ENCODE measurements at places on chromosomes 1 and 21.

DNA sequence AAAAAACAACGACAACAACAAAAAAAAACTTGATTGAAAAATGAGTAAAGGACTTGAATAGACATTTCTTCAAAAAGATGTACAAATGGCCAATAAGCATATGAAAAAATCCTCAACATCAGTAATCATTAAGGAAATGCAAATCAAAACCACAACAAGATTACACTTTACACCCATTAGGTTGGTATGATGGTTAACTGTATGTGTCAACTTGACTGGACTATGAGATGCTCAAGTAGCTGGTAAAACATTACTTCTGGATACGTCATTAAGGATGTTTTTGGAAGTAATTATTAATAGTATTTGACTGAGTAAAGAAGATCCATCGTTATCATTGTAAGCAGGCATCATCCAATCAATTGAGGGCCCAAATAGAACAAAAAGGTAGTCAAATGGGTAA is 34.9 kb upstream of the LYPLAL1 start:
- no peak for DNase-seq

- no peak for DNase-seq
Observed at GRCh38 chr1:240602189-240602588, 9.8 kb downstream of the GREM2 start.

GRCh38 chr1:150282558-150282958 is 204 bp downstream of the CIART start:
- DNase-seq = no peak

- DNase-seq = no peak
Observed at GRCh38 chr21:42091899-42092508, 20.9 kb downstream of the UMODL1 start.

- DNase-seq = no peak
Observed at GRCh38 chr1:34845131-34845901, 14.2 kb downstream of the SMIM12 start.

- DNase-seq = no peak
Observed at GRCh38 chr1:23865543-23865930, 2.6 kb downstream of the FUCA1 start.

- no peak for DNase-seq
Observed at GRCh38 chr1:32706491-32706890, 3.9 kb upstream of the SYNC start.

DNA sequence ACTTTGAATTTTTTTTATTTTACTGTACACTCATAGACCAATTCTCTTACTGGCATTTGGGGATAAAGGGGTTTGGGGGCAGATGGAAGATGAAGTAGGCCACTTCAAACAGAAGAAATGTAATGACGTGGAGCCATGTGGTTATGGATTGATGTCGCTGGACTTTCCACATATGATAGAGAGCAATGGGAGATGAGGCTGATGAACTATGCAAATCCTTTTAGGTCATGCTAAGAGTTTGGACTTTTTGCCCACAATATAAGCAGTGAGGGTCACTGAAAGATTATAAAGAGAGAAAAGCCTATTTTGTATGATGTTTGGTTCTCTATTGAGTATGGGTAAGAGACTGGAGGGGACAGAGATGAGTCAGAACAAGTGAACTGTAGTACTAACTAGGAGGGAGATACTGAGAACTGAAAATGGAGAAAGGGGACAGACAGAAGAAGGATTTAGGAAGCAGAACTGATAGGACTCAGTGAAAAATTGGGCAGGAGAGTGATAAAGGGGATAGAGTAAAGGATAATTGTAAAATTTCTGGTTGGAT is 9.2 kb downstream of the C1orf21 start:
- DNase-seq = no peak

- no peak for DNase-seq
Observed at GRCh38 chr1:241323514-241324195, 33.4 kb downstream of the RGS7 start.
